Naive thymus-derived CD8-positive, alpha-beta T cell (primary cell): ENCODE measurements at places on chromosomes 11 and 22. TPM values are rescaled to one million over a fixed set of nuclear protein-coding genes. Genes with fewer than 3 reads are reported as not detected.
A peak's percentile ranks its signal among the peaks of the same experiment; 100 is the strongest.

DNA sequence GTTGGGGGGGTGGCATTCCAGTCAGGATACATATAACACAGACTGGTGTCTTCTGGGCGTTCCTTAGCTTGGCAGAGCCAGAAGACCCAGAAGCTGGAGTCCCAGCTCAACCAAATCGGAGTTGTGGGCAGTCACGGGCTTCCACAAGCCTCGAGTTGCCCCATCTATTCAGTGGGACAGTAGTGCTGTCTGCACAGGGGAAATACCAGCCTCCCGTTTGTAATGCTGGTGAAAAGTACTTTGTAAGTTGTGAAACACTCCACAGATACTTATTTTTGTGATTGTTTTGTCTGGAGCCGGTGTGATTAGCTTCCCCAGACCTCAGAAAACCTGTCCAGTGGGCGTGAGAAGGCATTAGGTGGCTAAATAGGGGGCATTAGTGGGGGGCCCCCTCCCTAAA, 13.6 kb downstream of the DGKZ start:
- no peak for DNase-seq

GRCh38 chr11:128323381-128323780, 264.0 kb downstream of the ETS1 start:
- peak; percentile 47 for DNase-seq

DNA sequence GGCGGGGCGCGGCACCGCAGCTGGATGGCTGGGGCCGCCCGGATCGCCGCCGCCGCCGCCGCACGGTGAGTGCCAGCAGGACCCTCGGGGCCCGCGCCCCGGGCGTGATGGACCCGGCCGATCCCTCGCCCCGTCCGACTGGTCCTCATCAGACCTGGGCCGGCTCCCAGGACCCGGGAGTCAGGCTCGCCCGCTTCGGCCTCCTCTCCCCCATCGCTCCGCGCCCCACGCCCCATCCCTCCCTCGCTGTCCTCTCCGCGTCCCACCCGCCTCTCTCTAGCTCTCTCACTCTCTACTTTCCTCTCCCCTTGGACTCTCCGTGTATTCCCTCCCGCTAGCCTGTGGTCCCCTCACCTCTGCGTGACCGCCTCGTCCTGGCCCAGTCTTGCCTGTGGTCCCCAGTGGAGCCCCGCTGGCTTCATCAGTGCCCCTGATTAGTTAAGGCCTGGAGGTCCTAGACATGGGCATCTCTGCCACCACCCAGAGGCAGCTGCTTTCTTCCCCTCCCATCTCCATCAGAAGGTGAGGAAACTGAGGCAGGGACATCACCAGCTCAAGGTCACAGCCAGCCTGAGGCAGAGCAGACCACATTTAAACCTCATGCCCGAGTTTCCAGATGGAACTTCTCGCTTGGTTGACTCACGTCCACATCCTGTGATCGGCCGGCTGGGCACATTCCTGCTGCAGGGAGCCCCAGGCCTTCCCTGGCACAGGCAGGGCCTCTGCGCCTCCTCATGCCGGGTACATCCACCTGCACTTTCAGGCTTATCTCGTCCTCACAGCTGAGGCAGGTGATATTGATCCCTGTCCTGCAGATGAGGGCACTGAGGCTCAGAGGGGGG, 429 bp downstream of the SLC39A13 start:
- DNase-seq: no peak

DNA sequence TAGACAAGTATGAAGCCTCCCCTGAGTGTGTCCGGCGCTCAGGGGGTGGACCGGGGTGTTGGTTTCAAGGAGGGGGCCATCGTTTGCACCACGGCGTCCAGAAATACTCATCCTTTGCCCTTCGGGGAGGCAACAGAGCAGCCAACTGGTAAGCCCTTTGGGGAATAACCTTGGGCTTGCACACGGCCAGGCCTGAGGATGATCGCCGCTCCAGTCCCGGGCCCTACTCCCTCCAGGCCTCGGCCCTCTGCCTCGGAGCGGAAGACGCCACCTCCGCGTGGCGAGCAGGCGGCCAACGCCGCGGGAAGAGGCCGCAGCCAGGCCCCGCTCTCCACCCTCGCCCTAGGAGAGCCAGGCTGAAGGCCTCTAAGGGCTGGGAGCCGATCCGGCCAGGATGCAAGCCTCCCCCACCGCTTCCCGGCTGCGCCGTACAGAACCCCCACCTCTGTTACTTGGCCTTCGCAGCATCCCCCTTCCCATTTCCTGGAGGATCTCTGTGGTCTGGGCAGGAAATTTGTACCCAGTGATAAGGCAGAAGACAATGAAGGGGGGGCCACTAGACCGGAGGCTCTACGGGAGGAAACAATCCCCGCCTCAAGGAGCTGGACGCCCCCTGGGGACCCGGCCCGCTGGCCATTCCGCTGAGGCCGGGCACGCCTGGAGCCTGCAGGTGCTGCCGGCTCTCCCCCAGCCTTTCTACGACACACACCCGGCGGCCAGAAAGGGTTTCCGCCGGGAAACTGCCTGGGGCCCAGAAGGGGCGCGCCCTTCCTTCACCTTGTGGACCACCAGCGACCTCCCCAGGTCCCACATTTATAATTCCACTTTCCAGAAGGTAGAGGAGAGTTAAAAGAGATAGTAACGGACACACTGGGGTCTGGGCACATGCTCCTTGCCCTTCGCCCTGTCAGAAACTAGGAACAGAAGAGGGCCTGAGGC, 2.6 kb downstream of the ESAM start:
- DNase-seq: no peak

- DNase-seq: peak; percentile 34
Observed at GRCh38 chr22:21009638-21010425, 5.1 kb upstream of the P2RX6 start.

GRCh38 chr22:41397143-41397811, 15.5 kb downstream of the TEF start:
- DNase-seq: no peak

- DNase-seq: no peak
Observed at GRCh38 chr11:130416530-130416882, 11.9 kb downstream of the ADAMTS8 start.

DNA sequence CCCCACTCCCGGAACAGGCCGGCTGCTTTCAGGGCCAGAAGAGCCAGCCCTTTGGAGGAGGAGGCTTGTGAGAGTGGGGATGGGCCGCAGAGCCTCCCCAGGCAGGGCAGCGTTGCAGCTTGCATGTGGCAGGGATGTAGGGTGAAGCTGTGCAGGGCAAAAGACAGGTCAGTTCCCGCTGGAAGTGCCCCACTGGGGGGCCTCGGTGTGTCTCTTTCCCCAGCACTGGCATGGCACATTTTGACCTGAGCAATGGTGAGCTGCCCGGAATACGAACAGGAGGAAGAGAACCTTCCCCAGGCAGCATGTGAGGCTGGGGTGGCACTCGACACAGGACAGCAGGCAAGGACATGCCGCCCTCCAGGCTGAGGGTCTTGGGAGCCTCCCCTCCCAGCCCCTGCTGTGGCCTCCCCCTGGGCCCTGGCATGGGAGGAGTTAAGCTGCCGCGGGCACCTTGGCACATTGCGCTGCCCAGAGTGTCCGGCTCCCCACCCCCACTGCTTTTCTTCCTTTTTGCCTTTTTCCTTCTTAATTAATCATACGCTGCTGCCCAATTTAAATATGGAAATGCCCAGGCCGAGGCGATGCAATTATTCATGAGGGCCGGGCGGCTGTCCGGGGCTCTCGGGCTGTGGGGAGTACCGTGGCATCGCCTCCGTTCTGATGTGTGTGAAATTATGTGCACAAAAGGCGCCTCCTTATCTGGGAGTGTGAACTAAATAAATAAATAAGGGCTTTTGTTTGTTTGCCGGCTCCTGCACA, 76.0 kb upstream of the WNT7B start:
- no peak for DNase-seq

- no peak for DNase-seq
Observed at GRCh38 chr11:120389693-120390584, 53.7 kb downstream of the ARHGEF12 start.

DNA sequence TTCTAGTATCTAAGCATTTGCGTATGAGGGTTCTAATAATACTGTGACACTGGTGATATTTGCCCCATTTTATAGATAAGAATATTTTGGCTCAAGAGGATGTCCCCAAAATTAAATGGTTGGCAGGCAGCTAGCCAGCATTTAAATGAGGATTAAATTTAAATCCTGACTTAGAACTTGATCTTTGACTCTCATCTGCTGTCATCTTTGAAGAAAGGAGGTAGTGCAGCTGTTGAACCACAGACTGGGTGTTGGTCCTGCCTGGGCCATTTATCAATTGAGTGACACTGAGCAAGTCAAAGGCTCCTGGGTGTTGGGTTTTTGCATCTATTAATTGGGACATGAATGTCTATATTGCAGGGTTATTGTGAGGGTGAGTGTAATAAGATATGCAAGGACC, 112.3 kb downstream of the INSC start:
- no peak for DNase-seq

DNA sequence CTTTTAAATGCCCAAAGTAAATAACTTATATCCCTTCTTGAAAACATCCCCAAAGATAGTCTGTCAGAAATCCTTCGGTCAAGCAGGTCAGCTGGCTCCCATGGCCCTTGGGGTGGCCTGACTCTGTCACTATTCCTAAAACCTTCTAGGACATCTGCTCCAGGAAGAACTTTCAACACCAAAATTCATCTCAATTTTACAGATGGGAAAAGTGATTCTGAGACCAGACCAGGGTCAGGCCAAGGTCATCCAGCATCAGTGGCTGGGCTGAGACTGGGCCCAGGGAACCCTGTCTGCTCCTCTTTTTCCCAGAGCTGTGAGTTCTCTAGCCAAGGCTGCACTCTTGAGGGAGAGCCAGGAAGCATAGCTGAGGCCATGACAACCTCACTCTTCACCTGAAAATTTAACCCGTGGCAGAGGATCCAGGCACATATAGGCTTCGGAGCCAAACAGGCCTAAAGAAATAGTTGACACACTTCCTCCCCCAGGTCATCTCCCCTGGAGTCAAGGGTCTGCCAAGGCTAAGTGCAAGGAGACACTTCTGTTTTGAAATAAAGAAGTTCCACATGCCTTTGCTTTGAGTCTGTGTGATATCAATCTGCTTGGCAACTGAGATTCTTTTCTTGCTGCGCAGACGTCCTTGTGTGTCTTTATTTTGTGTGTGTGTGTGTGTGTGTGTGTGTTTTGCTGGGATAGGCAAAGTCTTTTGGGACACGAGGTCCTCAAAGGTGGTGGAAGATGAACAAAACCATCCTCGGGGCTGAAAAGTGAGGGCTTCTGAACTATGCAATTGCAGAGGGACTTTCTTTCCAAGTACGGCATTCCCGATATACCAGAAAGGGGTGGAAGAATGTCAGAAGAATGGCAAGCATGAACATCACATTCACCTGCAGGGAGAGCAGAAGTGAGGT, 16.8 kb upstream of the PRG2 start:
- DNase-seq: no peak

DNA sequence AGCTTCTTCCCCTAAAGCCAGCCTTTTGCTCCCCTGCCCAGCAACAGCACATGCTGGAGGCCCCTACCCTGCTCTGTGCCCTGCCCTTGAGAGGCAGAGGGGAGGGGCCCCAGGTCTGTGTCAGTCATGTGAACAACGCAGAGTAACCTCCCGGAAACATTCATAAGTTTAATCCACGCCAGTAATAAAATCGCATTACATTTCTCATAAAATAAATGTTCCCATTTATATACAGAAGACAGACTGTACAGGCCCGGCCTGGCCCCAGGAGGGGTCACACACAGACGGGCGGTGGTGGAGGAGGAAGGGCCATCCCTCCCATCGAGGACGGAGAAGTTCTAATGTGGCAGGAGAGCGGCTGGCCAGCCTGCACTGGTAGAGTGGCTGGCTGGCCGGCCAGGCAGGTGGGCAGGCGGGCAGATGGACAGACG, 39.5 kb downstream of the LMO1 start:
- DNase-seq: no peak

DNA sequence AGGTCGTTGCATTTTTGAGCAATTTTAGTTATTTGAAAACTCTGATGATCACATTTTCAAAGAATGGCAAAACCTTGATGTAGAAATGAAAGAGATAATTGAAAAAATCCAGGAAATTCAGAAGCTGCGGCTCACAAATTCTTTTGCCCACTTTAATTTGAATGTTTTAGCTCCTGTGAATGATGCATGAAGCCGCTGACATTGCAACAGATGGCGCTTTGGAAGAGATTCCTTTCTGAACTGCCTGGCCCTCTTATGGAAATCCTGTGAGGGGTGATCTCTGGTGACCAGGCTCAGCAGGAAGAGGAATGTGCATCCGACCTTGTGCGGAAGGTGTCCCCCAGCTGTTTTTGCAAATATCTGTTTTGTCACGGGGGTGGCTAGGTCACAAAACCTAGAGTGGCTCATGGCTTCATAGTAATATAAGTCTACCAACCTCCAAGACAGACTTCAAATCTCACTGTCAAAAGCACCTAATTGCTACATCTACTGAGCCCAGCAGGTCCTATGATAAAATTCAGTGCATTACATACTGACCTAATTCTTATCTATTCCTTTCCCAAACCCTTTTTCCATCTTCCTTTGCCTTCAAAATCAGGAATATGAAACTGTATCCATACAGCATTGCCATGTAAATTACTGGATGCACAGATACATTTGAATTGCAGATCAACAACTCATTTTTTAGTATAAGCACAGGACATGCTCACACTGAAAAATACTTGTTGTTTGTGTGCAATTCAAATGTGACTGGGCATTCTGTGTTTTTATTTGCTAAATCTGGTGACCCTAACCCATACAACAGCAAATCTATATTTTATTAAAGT, 412.7 kb downstream of the ETS1 start:
- DNase-seq: no peak

- no peak for DNase-seq
Observed at GRCh38 chr11:90434858-90435257, 212.0 kb upstream of the CHORDC1 start.

GRCh38 chr11:114276077-114276476, 20.1 kb upstream of the NNMT start:
- DNase-seq: no peak

DNA sequence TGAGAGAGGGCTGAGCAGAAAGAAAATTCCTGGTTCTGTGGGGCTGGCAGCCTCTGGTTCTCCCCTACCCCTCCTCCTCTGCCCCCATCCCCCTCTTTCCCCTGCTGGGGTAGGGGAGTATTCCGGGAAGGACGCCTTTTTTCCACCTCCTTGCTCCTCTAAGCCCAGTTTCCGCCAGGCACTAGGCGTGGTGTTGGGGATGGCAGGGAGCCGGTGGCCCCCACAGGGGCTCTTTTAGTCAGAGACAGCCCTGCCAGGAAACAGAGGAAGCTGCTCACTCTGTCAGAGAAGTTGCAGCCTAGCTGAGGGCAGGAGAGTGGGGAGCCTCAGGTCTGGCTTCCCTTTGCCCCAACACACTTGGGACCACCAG, 15.6 kb upstream of the ARHGEF17 start:
- DNase-seq: no peak

Gene NPTXR
- total RNA-seq: 12.6 TPM

Gene APOBEC3A
- not detected for total RNA-seq

Gene CEP126
- 3.8 TPM for total RNA-seq

Gene CNIH2
- 1.1 TPM for total RNA-seq

Gene LRRC74B
- total RNA-seq: not detected

Gene SYTL2
- total RNA-seq: 26.0 TPM

Gene CD3D
- 362 TPM for total RNA-seq

Gene TEX54
- 0.88 TPM for total RNA-seq

Gene GRIA4
- not detected for total RNA-seq
